ENCODE measurements at places on chromosomes 3 and 15.

DNA sequence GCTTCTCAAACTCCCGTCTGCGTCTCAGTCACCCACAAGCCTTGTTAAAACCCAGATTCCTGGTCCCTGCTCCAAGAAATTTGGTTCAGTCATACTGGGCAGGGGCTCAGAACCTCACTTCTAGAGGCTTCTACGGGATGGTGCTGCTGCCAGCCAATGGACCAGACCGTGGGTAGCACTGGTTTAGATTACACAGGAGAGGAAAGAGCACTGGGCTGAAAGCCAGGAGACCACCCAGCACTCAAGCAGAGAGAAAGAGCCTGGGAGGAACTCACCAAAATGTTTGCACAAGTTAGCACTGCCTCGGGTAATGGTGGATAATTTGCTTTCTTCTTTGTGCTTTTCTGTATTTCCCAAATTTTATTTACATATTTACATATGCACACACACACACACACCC is 46.9 kb upstream of the MUC13 start:
- H3K4me1 ChIP-seq, result peaks cover 2% of the 10 kb centered on the region
- H3K36me3 ChIP-seq, result no peaks in the 10 kb centered on the region
- no peak overlapping the region for H3K4me3 ChIP-seq
- no peak for DNase-seq
- peaks cover 7% of the 10 kb centered on the region for H3K27me3 ChIP-seq

DNA sequence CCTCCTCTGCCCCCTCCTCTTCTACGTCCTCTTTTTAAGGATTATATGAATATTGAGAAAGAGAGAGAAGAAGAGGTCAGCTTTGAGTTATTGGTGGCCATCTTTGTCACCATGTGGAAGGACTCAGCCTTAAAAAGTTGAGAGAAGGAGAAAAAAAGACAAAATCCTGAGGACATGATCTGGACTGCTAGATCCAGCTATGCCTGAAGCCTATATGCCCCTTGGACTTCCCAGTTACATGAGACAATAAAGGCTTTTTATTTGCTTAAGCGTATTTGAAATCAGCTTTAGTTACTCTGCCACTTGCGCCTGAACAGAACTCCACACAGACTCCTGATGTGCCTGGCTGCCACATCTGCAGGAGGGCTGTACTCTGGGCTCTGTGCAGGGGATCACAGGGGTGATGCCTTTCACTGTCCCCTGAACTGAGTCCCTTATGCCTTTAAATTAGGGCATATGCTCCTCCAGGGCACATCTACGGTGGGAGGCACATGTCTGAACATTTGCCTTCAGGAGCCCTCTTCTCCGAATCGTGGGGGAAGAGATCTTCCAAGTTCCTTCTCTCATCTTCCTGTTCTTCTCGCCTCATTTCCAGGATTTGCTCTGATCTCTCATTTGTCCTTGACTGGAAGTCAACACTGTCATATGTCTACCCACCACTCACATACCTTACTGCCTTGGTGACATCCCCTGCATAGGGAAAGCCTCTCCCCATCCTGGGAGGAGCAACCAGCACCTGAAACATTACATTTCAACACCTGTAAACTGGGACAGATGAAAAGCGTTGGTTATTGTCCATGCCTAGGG is 14.0 kb upstream of the PLA2G4E start:
- no peak overlapping the region for H3K27ac ChIP-seq
- no peak for DNase-seq
- no peaks in the 10 kb centered on the region for H3K27me3 ChIP-seq
- no peak overlapping the region for H3K4me3 ChIP-seq
- H3K36me3 ChIP-seq, result no peaks in the 10 kb centered on the region
- H3K4me1 ChIP-seq, result peaks cover 1% of the 10 kb centered on the region

DNA sequence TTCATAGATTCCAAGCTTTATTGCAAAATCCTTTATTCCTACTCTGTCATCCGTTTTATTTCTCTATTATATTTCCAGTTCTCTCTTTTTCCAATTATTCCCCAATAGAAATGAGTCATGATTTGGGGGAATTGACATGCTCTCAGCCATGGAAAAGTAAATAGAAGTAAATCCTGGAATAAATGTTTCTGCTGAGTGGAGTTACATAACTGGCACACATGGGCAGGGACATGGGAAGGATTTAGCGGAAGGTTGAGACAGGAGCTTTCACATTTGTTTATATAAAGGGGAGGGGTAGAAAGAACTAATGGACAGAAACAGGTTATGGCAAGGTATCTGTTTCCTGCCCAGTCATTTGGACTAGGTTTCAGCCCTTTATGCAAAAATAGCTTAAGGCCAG is 221.6 kb downstream of the PLOD2 start:
- no peaks in the 10 kb centered on the region for H3K36me3 ChIP-seq
- no peak overlapping the region for H3K27ac ChIP-seq
- H3K4me1 ChIP-seq, result no peaks in the 10 kb centered on the region
- DNase-seq, result no peak
- H3K27me3 ChIP-seq, result peaks cover 4% of the 10 kb centered on the region

- no peak for DNase-seq
- no peak overlapping the region for H3K27ac ChIP-seq
- no peaks in the 10 kb centered on the region for H3K27me3 ChIP-seq
- H3K4me3 ChIP-seq, result no peak overlapping the region
- no peaks in the 10 kb centered on the region for H3K36me3 ChIP-seq
Observed at GRCh38 chr15:58856086-58856485, 77.4 kb downstream of the SLTM start.

DNA sequence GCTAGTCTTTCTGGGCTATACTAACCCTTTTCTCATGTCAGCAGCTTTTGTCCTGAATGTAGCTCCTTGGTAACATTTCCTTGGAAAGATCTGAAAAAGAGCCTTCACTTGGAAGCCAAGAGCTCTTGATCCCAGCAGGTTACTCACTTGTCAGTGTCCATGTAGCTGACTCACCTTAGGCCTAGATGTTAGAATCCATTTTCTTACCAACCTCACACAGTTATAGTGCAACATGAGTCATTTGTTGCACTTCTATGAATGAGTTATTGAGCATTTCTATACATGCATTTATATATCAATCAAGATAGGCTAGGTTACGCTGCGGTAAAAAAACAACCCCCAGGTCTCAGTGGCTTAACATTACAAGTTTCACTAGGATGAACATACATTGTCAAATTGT is 106.8 kb upstream of the SLC7A14 start:
- H3K27me3 ChIP-seq, result no peaks in the 10 kb centered on the region
- peaks cover 4% of the 10 kb centered on the region for H3K36me3 ChIP-seq
- DNase-seq, result no peak
- H3K27ac ChIP-seq, result no peak overlapping the region
- no peak overlapping the region for H3K4me3 ChIP-seq

DNA sequence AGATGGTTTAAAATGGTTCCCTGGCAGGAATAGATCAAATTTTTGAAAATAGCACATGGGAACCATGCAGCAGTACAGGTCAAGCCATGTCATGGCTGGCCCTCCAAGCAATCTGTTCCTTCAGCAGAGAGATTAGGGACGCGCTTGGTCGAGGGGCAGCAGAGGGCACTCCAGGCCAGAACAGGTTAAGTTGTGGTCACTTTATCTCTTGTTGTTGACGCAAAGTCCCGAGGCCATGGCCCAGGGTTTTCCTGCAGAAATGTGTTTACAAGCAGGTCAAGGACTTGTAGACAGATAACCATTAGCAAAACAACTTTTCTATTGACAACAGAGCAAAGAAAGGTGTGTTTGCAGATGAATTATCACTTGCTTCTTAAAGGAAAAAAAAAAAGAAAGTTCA is 570.0 kb upstream of the NR2F2 start:
- no peak overlapping the region for H3K4me3 ChIP-seq
- H3K4me1 ChIP-seq, result no peaks in the 10 kb centered on the region
- DNase-seq, result peak; percentile 31
- H3K36me3 ChIP-seq, result no peaks in the 10 kb centered on the region
- no peak overlapping the region for H3K27ac ChIP-seq

DNA sequence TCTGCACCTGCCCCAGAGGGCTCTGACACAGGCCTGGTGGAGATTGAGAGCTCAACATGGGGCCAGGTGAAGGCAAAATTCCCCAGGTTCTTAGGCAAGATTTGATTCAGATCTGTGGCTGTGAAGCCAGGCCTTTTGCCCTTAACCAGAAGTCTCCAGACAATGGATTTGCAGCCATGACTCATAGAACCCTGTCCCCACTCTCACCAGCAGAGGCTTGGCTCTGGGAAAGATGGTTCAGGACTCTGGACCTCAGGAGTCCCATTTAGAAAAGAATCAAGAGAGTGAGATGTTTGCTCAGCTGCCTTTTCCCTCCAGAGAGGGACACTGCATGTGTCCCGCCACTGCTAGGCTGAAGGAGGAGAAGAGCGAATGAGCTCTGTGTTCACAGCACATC is 361.4 kb upstream of the ICE2 start:
- no peak overlapping the region for H3K4me3 ChIP-seq
- no peaks in the 10 kb centered on the region for H3K4me1 ChIP-seq
- H3K36me3 ChIP-seq, result no peaks in the 10 kb centered on the region

GRCh38 chr3:169104972-169105371 is 558.5 kb downstream of the MECOM start:
- no peaks in the 10 kb centered on the region for H3K27me3 ChIP-seq
- no peaks in the 10 kb centered on the region for H3K36me3 ChIP-seq
- H3K4me1 ChIP-seq, result no peaks in the 10 kb centered on the region
- H3K4me3 ChIP-seq, result no peak overlapping the region

GRCh38 chr3:194405766-194406165 is 6.7 kb upstream of the GP5 start:
- no peak for DNase-seq
- no peak overlapping the region for H3K27ac ChIP-seq
- no peak overlapping the region for H3K4me3 ChIP-seq
- H3K27me3 ChIP-seq, result no peaks in the 10 kb centered on the region
- H3K4me1 ChIP-seq, result no peaks in the 10 kb centered on the region
- no peaks in the 10 kb centered on the region for H3K36me3 ChIP-seq

GRCh38 chr15:28933710-28934445 is 48.1 kb downstream of the APBA2 start:
- no peak for DNase-seq
- peaks cover 4% of the 10 kb centered on the region for H3K36me3 ChIP-seq
- peaks cover 40% of the 10 kb centered on the region for H3K4me1 ChIP-seq

- no peak overlapping the region for H3K27ac ChIP-seq
- no peaks in the 10 kb centered on the region for H3K27me3 ChIP-seq
- H3K36me3 ChIP-seq, result no peaks in the 10 kb centered on the region
- no peak for DNase-seq
Observed at GRCh38 chr3:104763007-104763406, 603.7 kb upstream of the ALCAM start.

DNA sequence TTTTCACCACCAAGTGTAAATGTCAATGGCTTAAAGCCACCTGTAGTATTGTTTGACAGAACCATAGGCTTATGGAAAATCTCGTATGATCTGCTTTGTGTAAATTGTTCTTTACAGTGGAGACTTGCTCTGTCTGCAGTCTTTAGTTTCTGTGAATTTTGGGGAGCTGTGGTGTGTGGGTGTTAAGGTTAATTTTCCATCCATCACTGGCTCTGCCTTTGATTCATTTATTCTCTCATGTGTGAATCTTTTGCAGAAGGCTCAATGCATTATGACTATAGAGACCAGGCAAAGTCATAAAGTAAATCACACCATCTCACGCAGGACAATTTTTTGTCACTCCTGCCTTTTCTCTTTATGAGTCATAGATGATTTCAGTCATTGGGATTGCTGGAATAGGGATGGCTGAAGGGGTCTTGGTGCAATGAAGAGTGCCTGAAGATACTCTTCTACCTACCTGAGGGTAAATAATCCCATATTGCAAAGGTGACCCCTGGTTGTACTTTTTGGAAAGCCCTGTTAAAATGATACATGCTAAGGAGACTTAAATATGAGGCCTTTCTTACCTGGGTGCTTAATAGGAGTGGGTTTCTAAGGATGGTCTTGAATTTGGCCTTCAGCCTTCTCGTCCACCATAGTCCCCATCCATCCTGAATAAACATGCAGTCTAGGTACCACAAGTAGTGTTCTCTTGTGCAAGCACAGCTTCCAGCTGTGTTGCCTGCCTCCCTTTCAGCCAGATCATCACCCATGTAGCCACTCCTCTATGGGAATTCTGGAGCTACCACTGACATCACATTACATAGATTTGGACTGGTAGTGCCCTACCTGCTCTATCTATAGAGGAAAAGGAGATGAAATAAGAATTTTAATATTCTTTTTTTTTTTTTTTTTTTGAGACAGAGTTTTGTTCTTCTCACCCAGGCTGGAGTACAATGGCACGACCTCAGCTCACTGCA is 14.3 kb downstream of the TGFBR2 start:
- no peaks in the 10 kb centered on the region for H3K36me3 ChIP-seq
- H3K4me1 ChIP-seq, result no peaks in the 10 kb centered on the region
- no peak for DNase-seq
- H3K27me3 ChIP-seq, result no peaks in the 10 kb centered on the region
- no peak overlapping the region for H3K27ac ChIP-seq

GRCh38 chr15:57867970-57868798 is 161.7 kb downstream of the POLR2M start:
- no peak overlapping the region for H3K27ac ChIP-seq
- DNase-seq, result no peak
- H3K27me3 ChIP-seq, result peaks cover 2% of the 10 kb centered on the region
- H3K4me1 ChIP-seq, result peaks cover 3% of the 10 kb centered on the region
- no peaks in the 10 kb centered on the region for H3K36me3 ChIP-seq

DNA sequence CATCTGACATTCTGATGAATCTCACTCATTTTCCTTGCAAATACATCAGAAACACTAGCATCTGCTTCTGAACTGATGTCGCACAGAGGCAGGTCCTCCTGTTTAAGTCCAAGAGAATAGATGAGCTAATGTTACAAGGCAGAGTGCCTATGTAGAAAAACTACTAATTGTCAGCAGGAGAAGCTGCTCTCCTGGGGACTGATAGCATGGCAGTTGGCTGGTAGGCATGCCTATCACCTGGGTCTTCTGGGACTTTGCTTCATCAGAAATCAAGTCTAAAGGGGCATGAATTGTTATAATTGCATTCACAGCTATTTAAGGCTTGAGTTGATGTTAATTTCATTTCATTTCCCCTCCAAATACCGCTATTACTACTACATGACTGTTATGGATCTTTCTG is 457.2 kb downstream of the RAP2B start:
- peak; percentile 40 for DNase-seq
- H3K4me1 ChIP-seq, result peaks cover 40% of the 10 kb centered on the region
- H3K27ac ChIP-seq, result peak overlapping the region; percentile 91
- H3K27me3 ChIP-seq, result peaks cover 2% of the 10 kb centered on the region
- no peaks in the 10 kb centered on the region for H3K36me3 ChIP-seq

DNA sequence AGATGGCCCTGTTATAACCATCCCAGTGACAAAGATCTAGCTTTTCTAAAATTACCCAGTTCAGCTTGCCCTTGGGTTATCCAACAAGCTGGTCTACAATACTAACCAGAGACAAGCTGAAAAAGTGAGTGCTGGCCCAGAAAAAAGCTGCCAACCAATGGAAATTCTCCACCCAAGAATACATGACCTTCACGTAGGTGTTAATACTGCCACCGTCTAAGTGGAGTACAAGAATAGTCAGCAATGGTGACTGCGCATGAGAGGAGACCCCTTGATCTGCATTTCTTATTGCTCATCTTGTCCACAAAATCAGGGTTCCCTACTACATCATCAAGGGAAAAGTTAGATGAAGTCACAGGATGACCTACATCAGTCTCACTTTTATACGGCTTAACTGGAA is 15.8 kb upstream of the PLCH1 start:
- no peak overlapping the region for H3K27ac ChIP-seq
- H3K4me3 ChIP-seq, result no peak overlapping the region
- no peaks in the 10 kb centered on the region for H3K27me3 ChIP-seq
- no peaks in the 10 kb centered on the region for H3K36me3 ChIP-seq
- H3K4me1 ChIP-seq, result no peaks in the 10 kb centered on the region
